Activated CD4-positive, alpha-beta T cell treated with anti-CD3 and anti-CD28 coated beads, Interleukin-2, amount 10 ng/mL, durations not matched to agents 24 days and 14 days (primary cell): ENCODE measurements at places on chromosomes 12 and 14.

GRCh38 chr12:109309381-109310246 lies 530 bp upstream of the FOXN4 start:
- H3K27me3 ChIP-seq = peaks cover 67% of the 10 kb centered on the region
- no peaks in the 10 kb centered on the region for H3K36me3 ChIP-seq
- peaks cover 8% of the 10 kb centered on the region for H3K4me1 ChIP-seq
- peak overlapping the region; percentile 79 for H3K4me3 ChIP-seq
- peak; percentile 58 for DNase-seq

DNA sequence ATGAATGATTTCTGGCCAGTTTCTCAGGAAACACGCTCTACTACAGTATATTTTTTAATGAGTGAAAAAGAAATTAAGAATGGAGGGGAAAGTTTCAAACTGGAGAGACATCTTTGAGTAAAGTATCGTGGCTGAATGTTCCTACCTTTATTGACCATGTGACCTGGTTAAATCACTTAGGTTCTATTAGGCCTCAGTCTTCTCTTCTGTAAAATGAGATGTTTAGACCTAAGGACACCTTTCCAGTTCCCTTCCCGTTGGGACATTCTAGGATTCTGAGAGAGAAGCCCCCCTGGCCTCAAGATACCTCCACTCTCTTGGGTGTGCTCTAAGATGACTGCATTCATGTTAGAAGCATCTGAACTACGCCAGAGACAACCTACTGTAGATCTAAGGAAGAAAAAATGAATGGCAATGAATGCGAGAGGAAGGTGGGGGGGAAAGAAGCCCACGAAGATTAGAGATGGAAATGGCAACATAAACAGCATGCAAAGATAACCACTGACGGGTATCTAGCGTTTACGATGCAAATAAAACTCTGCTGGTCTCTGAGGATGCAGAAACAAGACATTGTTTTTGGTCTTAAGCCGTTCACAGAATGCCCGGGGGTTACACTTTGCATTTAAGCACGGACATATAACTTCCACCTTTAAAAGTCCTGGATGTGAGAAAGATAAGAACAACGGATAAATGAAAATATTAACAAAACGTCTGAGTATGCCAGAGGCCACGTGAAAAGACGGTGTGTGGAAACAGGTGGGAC lies 599 bp upstream of the CPSF6 start:
- peaks cover 42% of the 10 kb centered on the region for H3K4me1 ChIP-seq
- H3K27ac ChIP-seq = peak overlapping the region; percentile 90
- peaks cover 18% of the 10 kb centered on the region for H3K36me3 ChIP-seq
- DNase-seq = no peak
- H3K4me3 ChIP-seq = peak overlapping the region; percentile 84
- H3K27me3 ChIP-seq = no peaks in the 10 kb centered on the region

DNA sequence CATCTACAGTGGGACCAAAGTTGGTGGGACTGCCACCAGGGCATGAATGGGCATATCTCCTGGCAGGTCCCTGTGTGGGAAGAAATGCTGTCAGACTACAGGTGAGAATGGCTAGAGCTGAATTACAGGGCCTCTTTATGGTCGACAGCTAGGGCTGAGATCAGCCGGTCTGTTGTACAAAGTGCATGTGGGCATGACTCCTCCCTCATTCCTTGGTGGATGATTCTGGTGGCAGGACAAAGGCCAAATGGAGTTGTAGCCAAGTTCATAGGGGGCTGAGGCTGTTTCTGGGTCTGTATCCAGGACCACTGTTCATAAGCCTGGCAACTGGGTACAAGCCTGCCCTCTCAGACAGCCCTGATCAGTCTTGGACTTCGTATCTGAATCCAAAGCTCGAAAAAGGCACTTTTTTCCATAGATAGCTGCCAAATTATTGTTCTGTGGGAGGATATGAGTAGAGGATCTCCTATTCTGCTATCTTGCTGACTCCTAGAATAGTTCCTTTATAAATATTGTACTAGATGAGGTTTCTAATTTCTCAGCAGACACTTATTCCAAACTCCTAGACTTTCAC lies 460.8 kb downstream of the TMEM117 start:
- H3K27ac ChIP-seq = no peak overlapping the region
- H3K4me1 ChIP-seq = peaks cover 1% of the 10 kb centered on the region
- DNase-seq = no peak
- H3K36me3 ChIP-seq = no peaks in the 10 kb centered on the region
- H3K27me3 ChIP-seq = no peaks in the 10 kb centered on the region
- no peak overlapping the region for H3K4me3 ChIP-seq

DNA sequence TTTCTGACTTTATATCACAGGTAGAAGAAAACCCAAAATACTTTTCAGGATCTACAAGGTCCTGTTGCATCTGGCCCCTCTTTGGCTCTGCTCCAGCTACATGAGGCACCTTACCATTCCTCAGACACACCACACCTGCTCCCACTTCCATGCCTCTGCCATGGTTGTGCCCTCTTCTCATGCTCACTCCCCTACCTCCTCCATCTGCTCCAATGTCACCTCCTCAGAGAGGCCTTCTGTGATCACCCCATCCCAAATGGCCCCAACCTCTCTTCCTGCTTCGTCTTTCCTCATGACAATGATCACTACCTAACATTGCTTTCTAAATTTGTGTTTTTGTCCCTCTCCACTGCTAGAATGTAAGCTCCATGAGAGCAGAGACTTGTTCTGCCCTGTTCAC lies 174.3 kb downstream of the ANO2 start:
- H3K4me3 ChIP-seq = no peak overlapping the region
- H3K27ac ChIP-seq = no peak overlapping the region
- DNase-seq = peak; percentile 16
- peaks cover 1% of the 10 kb centered on the region for H3K27me3 ChIP-seq

DNA sequence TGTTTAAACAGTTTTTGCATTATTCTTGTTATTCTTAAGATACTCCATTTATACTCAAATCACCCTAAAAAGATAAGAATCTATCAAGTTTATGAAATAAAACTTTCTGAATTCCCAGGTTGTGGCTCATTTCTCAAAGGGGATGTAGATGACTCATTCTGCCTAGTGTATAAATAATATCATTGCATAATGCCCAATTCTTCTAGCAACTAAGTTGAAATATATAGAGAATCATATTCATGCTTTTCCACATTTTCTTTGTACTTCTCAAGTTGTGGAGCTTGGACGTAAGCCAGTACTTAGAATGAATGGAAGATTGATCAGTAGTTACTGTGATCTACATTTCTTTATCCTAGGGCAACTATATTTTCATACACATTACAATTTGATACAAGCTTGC lies 201.1 kb downstream of the PPFIA2 start:
- H3K27me3 ChIP-seq = no peaks in the 10 kb centered on the region
- DNase-seq = no peak
- no peak overlapping the region for H3K4me3 ChIP-seq
- H3K4me1 ChIP-seq = no peaks in the 10 kb centered on the region
- H3K36me3 ChIP-seq = no peaks in the 10 kb centered on the region
- no peak overlapping the region for H3K27ac ChIP-seq

DNA sequence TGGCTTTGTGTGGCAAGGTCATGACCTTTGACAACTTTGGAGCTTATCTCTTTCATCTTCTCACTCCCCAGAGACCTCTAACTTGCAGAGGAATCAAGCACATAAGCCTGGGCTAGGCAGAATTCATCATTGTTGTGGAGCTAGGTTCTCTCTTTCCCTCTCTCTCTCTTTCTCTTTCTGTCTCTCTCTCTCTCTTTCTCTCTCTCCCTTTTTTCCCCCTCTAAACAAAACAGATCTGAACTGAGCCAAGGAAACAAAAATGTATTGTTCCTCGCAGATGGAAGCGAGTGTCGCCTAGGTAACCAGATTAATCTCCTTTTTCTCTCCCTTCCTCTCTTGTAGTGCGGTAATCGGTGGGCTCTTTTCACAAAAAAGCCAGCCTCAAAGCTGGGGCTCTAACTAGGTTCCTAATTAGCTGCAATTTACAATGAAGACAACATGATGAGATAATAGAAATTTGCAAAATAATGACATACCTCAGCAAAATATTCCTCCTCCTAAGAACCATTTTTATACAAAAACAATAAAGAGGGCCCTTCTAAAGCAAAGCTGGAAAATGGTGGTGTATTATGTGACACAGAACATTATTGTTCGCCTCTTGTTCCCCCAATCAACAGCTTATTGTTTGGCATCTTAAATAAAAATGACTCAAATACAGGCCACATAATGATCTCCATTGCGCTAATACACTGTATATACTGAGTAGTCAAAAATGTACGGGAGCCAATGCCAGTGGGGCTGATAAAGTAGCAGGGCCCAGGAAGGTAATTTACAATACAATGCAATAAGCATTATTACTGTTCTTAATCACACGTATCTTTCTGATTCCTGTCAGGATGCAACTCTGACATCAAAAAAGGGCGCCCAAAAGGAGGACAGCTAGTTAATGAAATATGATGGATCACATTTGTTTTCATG lies 65.7 kb upstream of the SOX5 start:
- H3K27ac ChIP-seq = no peak overlapping the region
- DNase-seq = no peak
- H3K4me1 ChIP-seq = no peaks in the 10 kb centered on the region
- H3K4me3 ChIP-seq = no peak overlapping the region

DNA sequence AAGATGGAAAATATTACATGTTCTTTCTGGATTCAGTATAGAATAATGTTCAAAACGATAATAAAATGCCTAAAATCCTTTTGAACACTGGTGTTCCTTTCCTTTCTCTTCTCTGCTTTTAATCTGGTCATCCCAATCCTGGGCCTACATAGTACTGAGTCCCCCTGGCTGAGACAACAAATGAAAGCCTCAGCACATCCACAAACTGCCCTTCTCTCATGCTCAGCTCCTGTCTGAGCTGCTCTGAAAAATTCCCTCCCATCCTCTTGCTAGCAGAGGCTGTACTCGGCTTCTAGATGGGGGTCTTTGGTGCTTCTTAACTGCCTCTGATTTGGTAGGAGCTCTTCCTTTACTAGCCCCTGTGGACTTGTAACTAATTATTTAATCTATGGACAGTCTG lies 232.3 kb downstream of the MED13L start:
- DNase-seq = no peak
- H3K4me1 ChIP-seq = peaks cover 7% of the 10 kb centered on the region
- no peaks in the 10 kb centered on the region for H3K27me3 ChIP-seq
- no peak overlapping the region for H3K27ac ChIP-seq

DNA sequence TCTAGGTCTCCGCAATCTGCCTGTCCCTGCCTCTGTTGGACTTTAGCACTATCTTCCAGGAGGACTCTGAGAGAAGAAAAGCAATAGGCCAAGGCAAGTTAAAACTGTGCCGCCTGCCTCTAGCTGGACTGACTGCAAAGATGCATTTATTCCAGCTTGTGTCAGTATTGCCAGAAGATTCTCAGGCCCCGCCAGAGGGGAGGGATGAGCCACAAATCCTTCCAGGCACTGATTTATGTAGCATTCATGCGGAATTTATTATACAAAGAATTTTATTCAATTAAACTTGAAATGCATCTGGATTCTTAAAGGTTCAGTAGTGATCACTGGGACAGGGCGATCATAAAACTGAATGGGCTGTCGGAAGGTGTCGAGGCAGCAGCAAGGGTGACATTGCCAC lies 19.8 kb downstream of the MMAB start:
- no peaks in the 10 kb centered on the region for H3K36me3 ChIP-seq
- no peak overlapping the region for H3K27ac ChIP-seq
- H3K27me3 ChIP-seq = peaks cover 7% of the 10 kb centered on the region
- no peak for DNase-seq
- H3K4me1 ChIP-seq = peaks cover 2% of the 10 kb centered on the region

GRCh38 chr12:47393403-47393790 lies 312.4 kb downstream of the RPAP3 start:
- peak overlapping the region; percentile 72 for H3K4me3 ChIP-seq
- H3K36me3 ChIP-seq = peaks cover 42% of the 10 kb centered on the region
- DNase-seq = peak; percentile 54

DNA sequence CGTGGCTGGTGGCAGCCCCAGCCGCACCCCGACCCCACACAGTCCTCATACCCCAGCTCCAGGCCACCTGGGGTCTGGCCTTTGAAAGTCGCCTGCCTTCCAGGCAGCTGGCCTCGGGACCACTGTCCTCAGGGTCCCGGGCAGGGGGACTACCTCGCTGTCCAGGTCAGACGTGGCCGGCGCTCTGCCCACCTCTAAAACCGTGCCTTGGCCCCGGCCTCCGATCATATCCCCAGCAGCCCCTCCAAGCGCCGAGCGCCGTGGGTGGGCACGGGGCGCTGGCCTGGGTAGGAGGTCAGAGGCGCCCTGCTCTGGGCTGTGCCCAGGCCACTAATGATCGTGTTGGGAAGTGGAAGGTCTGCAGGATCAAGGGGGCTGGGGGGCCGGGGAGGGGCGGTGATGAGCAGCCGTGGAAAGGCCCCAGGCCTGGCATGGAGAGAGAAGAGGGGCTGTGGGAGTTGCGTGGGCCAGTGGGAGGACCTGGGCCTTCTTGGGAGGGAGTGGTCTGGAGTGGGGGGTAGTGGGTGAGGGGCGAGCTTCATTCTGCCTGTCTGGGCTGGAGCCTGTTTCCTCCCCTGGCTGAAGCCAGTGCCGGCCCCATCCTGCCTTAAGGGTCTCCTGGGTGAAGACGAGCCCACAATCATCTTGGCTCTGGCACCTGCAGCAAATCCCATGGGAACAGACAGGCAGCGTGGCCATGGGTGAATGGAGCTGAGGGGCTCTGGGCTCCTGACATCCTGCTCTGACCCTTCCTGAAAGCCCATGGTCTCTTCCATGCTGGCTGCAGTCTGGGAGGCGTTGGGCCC lies 4.9 kb downstream of the TMEM121 start:
- H3K4me1 ChIP-seq = peaks cover 12% of the 10 kb centered on the region
- H3K36me3 ChIP-seq = peaks cover 5% of the 10 kb centered on the region
